Midbrain (tissue), 1 donor: ENCODE measurements at places on chromosomes 6 and 20.
A peak's percentile ranks its signal among the peaks of the same experiment; 100 is the strongest.

DNA sequence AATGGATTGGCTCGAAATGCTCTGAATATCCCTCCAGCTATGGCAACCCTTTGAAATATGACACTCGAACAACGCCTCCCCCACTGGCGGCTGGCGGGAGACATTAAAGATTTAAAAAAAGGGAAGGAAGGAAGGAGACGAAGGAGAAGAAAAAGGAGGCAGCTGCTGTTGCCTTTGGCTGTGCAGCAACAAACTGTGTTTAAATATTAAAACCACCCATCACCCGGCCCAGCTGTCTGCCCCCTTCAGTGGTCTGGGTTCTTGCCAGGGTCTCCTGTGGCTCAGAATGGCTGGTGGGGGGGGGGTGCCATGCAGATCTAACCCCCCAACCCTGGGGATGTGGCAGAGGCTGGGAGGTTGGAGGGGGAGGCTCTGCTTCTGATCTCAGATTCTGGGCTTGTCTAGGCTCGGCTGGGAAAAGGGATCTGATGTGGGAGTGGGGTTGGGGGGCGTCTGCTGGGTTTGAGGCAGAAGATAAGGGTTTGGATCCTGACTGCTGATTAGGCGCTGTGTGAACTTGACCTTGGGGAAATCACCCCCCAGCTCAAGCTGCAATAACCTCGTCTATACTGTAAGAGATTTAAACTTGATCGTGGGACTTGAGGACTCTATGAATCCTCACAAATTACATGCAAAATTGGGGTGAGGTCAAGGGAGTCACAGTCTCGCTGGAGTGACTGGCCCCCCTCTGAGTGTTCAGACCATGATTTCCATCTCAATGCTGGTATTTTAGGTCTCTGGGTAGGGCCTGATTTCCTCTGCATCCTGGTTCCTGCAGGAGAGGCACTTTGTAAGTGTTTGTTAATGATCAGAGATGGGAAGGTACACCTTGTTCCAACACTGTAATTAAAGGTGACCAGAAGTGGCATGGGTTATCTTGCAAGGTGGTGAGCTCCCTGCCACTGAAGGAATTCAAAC, 40.3 kb upstream of the BLCAP start:
- DNase-seq: no peak

DNA sequence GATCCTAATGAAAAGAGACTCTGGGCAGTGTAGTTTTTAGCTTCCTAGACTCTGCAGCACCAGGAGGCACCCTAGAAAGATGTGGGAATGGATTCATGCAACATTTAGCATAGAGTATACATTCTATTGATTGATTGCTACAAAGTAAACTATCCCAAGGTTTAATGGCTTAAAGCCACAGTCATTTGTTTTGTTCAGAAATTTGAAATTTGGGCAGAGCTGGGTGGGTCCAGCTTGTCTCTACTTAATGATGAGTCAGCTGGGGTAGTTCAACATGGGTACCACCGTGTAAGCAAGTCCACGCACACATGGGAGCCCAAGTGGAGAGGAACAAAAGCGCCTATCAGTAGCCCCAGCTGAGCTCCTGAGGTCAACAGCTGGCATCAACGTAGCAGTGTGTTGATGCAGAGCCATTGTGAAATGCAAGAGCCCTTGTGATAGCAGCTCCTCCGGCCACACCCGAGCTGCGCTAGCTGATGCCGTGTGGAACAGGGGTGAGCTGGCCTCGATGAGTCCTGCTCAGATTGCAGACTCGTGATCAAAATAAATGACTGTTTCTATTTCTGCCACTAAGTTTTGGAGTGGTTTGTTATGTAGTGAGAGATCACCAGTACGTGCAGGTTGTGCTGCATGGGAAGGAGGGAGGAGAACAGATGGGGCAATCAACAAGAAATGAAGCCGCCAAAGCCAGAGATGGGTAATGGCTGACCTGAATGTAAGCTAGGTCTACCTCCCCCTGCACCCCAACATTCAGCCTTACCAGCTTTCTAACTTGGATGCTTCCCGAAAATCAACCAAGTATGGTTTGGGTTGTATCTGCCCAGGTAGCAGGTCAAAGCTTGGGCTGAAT, 45.7 kb upstream of the TRAF3IP2 start:
- no peak for DNase-seq

GRCh38 chr6:156866220-156867015, 89.2 kb downstream of the ARID1B start:
- DNase-seq: peak; percentile 39

- no peak for DNase-seq
Measured at GRCh38 chr20:49951151-49951550, 15.0 kb downstream of the RNF114 start.

- no peak for DNase-seq
Measured at GRCh38 chr6:5659467-5659866, 347.3 kb downstream of the NRN1 start.

DNA sequence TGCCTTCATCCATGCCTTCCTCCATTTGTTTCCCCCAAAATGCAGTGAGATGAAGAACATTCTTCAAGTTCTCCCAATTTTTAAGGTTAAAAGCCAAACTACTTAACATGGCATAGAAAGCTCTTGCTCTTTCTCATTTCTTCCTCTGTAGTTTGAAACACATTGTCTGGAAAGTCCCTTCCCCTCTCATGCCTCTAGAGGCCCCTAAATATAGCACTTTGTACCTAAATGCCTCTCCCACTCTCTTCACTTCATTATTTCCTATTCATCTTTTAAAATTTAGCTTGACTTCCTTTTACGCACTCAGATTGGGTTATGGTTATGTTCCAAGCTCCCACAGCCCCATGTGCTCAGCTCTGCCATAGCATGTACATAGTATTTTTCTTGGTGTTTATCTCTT, 389.3 kb downstream of the HDGFL1 start:
- no peak for DNase-seq

- DNase-seq: no peak
Measured at GRCh38 chr6:28729501-28730402, 194.0 kb downstream of the TRIM27 start.

- peak; percentile 0 for DNase-seq
Measured at GRCh38 chr6:102619585-102619984, 1226.1 kb downstream of the GRIK2 start.

DNA sequence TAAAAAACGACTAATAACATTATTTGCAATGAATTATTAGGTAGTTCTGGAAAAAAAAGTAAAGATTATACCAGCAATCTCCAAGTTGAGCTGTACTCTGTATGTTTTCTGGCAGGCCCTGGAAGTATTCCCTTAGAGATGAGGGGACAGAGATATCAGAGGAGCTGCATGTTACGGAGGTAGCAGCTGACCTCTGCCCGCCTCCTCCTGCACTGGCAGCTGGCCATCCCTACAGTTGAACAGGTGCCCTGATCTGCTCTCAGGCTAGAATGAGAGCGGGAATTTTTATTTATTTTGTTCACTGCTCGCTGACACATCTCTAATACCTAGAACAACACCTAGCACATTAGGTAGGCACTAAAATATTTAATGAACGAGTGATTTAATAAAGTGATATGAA, 23.1 kb downstream of the FBXL4 start:
- DNase-seq: no peak

DNA sequence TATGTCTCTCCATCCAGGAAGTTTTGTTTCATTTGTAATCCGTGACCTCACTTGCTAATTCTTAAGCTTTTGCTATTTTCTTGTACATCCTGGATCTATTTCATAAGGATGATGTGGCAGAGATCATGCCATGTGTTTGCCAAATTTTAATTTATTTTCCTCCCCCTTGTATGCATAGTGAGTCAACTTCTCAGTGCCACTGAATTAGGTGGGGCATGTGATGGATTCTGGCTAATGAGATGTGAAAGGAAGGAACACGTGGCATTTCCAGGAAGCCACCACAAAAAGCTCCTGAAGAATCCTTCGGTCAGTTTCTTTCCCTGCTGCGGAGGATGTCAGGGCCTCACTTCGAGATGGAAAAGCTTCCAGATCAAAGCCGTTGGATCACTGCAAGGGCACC, 86.2 kb upstream of the PRL start:
- DNase-seq: no peak

GRCh38 chr6:41824571-41825569, 37.4 kb downstream of the TOMM6 start:
- no peak for DNase-seq

GRCh38 chr6:29506446-29507067, 18.8 kb upstream of the MAS1L start:
- DNase-seq: no peak

- no peak for DNase-seq
Measured at GRCh38 chr6:70779934-70780333, 112.3 kb downstream of the SMAP1 start.

GRCh38 chr6:129617986-129618385, 92.0 kb downstream of the ARHGAP18 start:
- no peak for DNase-seq

- no peak for DNase-seq
Measured at GRCh38 chr20:38218566-38218885, 42.0 kb downstream of the KIAA1755 start.

GRCh38 chr6:12088531-12088930, 76.4 kb downstream of the HIVEP1 start:
- no peak for DNase-seq

DNA sequence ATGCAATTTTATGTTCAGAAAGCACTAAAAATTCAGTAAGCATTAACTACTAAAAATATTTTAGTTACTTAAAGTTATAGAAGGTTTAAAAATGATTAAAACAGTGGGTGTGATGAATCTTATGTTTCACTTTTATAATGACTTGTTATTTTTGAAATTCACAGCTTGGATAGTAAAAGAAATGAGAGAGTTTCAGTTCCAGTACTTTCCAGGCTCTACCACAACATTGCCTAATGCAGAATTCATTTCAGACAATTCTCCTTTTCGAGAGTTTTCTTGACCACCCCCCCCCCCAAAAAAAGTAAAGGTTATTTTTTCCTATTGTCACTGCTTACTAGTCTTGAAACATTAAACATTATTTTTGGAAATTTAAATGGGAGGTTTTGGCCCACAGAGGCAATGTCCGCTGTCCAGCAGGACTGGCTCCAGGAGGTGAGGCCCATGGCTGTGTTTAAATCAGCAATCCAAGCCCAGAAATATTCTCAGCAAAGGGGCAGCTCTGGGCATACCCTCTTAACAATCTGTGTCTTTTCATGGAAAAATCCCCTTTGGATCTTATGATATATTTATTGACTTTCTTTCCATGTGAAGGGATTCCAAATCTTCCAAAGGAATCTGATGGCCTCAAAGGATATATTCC, 519.9 kb downstream of the MAFB start:
- DNase-seq: no peak

DNA sequence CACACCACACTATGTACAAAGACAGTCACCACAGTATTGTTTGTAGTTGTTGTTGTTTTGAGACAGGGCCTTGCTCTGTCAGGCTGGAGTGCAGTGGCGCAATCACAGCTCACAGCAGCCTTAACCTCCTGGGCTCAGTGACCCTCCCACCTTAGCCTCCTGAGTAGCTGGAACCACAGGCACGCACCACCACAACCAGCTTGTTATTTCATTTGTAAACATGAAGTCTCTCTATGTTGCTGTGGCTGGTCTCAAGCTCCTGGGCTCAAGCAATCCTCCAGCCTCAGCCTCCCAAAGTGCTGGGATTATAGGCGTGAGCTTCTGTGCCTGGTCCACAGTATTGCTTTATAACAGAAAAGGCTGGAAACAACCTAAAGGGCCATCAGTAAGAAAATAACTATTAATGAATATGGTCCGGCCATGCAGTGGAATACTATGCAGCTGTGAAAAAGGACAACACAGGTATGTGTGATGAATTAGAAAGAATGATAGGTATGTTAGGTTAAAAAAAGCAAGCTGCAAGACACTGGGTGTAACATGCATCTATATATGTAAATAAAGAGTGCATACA, 30.0 kb upstream of the PTGIS start:
- DNase-seq: no peak

DNA sequence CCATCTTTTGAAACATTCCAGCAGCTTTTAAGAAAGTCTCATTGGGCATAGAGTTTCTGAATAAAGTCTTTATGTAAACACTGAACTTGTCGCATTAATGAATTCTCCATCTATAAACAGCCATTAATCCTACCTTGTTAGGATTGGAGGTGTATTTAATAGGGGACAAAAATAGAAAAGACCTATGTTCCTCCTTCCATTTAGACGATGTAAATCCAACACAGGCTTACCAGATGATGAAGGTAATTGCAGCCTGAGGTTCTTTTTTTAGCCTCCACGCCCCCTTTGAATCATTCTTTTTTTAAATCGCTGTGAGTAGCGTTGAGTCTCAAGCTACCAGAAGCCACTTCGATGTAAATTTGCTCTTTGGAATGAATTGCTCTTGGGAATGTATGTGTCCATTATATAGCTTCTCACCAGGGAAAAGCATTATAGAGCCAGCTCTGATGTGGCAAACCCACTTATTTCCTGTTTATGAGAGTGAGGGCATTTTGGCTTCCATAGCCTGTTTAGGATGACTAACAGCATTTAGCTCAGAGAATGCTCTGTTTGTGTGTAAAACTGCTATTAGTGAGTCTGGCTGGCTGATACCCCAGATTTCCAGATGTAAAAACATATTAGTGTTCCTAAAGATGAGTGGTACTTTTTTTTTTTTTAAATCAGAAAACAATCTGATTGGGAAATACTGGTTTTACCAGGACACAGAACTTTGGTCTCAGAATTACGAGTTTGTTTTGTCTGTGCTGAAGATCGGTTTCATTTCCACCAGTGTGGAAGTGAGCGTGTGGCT, 74.9 kb upstream of the CLDN20 start:
- DNase-seq: no peak

- peak; percentile 86 for DNase-seq
Measured at GRCh38 chr20:45771182-45771759, 20.4 kb downstream of the WFDC3 start.

DNA sequence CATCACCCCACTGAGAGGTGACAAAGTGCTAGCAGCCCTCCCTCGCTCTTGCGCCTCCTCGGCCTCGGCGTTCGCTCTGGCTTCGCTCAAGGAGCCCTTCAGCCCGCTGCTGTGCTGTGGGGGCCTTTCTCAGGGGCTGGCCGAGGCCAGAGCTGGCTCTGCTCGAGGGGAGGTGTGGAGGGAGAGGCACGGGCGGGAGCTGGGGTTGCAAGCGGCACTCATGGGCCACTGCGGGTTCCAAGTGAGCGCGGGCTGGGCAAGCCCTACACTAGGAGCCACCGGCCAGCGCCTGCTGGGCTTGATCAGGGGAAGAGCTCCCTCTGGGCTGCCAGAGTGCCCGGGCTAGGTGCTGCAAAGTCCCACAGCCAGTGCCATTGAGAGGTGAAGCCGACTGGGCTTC, 964.8 kb upstream of the GJE1 start:
- no peak for DNase-seq

DNA sequence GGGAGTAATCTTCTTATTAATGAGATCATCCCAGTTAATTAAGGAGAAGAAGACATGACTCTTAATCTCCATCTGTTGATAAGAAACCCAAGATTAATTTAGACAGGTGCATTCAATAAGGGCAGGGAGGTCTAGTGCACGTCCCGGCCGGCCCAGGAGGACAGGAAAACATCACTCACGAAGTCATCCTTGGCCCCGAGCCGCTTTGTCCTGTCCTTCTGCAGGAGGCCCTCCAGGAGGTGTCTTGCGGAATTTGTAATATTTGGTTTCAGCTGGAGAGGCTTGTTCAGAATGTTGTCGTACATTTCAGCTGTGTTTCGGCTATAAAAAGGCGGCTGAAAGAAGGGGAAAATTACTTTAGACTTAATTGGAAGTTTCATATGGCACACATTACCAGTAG, 118.4 kb upstream of the SLC2A12 start:
- DNase-seq: no peak
